Fibroblast of the conjunctiva (primary cell): ENCODE measurements at places on chromosomes 1 and 21.

DNA sequence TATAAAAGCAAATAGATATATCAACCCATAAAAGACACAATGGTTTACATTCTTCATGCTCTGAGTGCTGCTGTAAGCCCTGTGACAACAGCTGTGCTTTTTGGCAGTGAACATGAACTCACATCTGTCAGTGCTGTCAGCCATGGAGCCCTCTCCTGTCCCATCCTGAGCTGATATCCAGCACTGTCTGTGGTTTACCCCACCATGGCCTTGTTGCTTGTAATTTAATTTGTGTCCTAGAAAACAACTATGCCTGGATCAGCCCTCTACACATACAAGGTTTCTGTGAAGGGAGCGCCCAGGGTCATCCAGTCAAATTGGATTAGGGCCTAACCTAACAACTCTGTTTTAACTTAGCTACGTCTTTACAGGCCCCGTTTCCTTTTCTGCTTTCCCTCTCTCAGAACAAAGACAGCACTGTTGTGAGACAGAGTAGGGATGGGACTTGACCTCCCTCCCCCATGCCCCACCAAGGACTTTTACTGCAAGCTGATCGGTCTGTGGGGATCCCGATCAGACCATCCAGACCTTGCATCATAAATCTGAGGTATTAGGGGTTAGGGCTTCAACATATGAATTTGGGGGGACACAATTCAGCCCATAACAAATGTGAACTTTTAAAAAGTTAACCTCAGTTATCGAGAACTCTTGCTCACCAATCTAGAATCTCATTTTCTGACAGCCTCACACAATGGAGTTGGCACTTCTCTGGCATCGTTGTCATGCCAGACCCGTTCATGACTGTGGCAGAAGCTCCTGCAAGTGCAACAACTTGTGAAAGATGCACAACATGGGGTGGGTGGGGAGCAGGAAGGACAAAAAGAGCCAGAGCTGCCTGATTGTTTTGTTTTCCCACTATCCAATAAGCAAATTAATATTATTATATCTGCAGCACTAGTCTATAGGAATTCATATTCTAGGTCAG is 16.4 kb upstream of the SLC44A3 start:
- DNase-seq: no peak

DNA sequence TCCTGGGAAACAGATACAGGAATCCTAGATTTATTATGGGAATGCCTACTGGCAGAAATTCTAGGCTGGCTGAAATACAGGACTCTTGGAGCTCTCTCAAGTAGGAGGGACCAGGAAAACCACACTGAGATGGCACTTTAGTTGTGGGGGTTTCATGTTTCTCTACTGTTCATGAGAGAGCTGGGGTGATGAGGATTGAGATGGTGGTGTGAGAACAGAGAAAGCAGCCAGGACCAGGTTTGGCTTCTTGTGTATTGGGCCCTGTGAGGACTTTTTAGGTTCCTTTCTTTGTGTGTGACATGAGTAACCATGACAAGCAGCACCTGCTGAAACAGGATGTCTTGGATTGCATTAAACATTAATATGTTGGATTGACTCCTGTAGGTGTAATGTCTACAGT is 4.9 kb downstream of the ARID1A start:
- DNase-seq: no peak

DNA sequence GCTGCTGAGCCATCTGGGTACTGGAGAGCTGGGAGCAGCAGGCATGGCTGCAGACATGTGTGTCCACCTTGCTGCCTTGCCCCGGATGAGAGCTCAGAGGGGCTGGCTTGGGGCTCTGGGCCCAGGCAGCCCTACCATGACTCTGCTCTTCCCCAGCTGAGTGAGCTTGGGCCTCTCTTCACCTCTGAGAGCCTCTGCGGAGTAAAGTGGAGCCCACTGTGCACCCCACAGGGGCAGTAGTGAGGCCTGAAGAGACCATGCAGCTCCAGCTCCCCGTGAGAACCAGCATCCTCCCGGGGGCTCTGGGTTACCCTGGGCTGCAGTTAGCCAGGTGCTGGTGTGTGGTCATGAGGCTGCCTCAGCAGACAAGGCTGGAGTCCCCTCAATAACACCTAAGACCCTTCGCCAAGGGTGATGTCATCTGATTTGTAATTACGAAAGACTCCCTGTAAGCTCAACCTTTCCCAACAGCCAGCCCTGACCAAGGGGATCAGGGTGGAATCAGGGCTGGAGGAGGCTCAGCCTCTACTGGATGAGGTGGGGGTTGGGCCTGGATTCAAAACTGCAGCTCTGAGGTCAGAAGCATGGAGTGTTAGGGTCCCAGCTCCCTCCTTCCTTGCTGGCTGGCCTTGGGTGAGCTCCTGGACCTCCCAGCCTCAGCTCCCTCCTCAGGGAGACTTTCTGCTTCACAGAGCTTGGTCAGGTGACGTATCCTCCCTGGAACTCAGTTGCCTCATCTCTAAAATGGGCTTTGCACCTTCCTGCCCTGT is 308.0 kb downstream of the MATN1 start:
- no peak for DNase-seq

GRCh38 chr1:206987873-206988272 is 17.6 kb upstream of the FCAMR start:
- DNase-seq: no peak

DNA sequence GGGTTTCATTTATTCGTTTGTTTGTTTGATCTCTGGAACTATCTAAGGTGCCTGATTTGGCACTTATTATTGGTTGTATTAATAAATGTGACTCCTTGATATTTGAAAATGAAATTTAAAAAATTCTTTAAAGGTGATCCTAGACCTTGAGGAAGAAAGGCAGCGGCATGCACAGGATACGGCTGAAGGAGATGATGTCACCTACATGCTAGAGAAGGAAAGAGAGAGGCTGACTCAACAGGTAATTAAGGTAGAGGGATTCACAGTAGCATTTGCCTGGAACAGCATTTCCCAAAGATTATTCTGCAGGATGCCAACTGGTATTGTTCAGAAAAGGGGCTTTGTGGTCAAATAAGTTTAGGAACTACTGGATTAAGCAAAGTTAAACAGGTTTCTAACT is 54.4 kb upstream of the WNT2B start:
- DNase-seq: no peak

GRCh38 chr1:112718691-112719418 is 3.7 kb upstream of the PPM1J start:
- no peak for DNase-seq

DNA sequence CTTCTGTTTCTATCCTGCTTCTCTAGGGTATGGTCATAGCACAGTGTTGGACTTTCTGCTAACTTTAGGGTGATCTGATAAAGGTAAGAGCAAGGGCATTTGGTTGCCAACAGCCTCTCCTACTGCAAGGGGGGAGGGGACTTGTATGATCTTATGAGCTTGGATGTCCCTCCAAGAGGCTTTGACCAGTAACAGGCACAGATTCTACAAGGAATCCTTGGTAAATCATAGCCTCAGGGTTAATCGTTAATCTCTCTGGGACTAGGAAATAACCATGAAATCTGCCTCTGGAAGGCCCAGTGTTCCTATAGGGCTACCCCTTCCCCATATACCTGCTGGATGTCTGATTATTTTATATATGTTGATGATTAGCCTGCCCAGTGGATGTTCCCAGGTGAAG is 134.8 kb upstream of the TNFSF4 start:
- no peak for DNase-seq

GRCh38 chr1:46394108-46394871 is at the start of gene FAAH:
TSS of gene FAAH (plus strand) at chr1:46394317. CDS start at chr1:46394349, 32 bp downstream.
- no peak for DNase-seq

DNA sequence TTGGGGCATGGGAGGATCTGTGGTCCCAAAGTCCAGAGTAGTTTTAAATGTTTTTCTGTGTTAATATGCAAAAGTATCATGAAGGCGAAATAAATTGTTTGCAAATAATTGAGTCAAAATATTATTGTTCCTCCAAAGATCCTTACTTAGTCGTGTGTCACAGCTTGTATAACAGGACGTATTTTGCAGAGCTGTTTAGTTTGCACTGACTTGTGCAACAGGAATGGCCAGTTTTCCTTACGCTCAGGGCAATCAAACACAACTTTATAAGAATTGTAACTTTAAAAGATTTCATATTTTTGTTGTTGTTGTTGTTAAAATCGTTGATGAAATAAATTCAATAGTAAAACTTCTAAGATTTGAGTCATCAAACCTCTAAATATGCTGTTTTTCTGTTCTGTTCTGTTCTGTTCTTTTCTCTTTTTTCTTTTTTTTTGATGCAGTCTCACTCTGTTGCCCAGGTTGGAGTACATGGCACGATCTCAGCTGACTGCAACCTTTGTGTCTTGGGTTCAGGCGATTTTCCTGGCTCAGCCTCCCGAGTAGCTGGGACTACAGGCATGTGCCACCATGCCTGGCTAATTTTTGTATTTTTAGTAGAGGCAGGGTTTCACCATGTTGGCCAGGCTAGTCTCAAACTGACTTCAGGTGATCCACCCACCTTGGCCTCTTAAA is 60.6 kb downstream of the UCK2 start:
- no peak for DNase-seq

DNA sequence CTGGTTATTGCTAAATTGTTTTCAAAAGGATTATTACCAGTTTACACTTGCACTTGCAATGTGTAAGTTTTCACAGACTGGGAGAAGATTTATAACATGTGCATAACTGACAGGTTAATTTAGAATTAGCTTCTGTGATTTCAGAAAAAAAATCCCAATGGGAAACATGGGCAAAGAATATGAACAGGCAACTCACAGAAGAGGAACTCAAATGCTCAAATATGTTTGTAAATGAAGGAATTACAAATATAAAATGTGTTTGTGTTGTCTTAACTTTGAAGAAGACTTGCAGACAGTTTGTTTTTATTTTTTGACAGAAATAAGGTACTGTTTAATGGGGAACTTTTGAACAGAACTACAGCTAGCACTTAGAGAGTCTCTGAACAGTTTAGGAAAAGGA is 8.4 kb downstream of the TSEN15 start:
- no peak for DNase-seq

DNA sequence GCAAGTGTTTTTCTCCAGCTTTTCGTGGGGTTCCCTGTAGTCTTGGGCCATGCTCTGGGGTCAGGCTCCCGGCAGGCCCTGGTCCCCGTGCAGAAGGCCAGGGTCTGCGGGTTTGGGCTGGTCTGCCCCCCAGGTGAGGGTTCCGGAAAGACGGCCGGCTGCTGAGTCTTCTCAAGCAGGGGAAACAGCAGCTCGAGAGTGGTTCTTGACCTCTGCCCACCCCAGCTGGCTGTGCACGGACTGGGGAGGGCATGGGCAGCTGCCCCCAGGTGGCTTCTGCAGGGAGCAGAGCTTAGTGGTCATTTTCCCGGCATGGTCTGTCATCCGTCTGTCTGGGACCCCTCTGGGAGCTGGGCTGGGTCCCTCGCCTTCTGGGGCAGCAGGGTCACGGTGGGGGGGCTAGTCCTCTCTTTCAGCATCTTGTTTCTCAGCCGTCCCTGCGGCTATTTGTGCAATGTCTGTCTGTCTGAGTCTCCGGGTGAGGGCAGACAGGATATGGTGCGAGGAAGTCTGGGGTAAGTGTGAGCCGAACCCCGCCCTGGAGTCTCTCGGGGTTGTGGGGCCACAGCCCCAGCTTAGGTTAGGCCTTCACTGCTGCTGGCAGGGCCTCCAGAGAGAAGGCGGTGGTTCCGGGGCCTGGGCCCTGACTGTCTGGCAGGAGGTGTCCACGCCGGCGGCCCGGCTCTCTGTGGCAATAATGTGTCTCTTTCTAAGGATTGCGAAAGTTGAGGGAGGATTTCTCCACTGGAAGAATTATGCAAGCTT is 6.1 kb downstream of the SKI start:
- DNase-seq: peak; percentile 89

DNA sequence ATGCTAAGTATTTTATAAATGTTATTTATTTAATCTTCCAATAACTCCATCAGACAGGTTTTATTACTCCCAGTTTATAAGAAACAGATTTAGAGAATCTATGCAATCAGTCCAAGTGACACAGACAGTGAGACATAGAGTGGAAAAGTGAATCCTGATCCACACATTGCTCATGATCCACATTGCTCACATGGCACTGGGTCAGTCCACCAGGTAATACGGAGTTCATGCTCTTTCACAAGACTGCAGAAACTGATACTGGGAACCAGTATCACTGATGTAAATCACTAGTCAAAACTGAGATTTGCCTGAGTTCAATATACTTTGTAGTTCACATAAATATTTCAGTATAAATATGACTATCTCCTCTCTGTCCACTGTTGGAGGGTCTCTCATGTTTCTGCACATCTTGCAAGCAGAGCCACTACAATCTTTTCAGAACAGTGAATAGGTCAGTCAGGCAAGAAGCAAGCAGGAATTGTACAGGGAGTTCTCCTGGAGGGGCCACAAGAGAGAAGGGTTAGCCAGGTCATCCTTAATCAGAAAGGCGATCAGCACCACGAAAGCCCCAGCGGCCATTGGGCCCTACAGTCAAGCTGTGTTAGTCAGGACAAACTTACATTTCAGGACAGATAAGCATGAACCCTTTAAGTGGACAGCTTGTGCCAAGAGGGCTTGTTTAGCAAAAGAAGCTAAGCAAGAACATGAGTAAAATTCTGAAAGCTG is 275.4 kb upstream of the NR5A2 start:
- no peak for DNase-seq

GRCh38 chr1:79896140-79896539 is 889.6 kb upstream of the ADGRL4 start:
- no peak for DNase-seq

GRCh38 chr1:87706779-87707228 is 378.1 kb downstream of the LMO4 start:
- DNase-seq: no peak

DNA sequence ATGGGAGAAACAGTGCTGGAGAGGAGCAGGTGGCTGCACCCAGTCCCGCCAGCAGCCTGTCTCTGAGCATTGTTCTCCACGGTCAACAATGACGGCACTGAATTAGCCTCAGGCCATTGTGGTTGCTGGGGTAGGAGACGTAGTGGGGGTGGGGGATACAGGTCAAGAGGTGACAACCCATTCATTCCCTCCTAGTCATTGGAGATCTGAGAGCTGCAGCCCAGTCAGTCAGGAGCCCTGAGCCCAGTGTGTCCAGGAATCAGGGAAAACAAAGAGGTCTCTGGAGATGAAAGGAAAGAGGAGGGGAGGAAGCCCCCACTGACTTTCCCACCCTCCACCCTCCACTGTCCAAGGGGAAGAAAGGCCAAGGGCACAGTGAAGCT is 15.3 kb downstream of the SMIM12 start:
- DNase-seq: no peak

DNA sequence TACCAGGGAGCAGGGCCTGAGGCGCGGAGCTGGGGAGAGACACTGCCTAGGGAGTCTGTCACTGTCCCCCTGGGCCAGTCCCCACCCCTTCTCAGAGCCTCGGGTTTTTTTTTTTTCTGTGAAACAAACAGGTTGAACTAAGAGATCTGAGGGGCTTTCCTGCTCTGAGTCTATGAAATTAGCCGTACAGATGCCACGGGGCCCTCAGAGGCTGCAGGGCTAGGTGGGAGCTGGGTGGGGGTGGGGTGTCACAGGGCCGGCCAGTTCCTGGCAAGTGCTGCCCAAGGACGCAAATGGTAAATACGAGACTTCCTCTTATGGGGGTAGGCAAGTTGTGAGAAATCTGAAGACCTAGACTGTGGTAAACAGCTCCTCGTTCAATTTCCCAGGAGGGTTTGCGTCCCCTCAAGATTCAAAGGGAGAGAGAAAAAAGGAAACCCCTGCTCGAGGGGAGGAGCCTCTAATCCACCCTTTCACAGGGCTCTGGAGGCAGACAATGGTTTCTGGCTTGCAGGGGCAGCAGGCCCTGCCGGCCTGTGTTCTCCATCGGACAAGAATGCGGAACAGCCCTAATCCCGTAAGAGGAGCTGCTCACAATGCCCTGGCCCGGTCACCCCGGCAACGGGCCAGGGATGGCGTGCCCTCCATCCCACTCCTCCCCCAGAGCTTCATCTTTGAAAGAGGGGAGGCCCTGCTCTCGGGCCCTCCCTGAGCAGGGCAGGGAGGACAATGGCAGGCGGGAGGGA is 7.8 kb downstream of the NUAK2 start:
- DNase-seq: peak; percentile 41
